Tibial nerve (tissue), 4 donors: ENCODE measurements at places on chromosomes 11 and 22.

GRCh38 chr11:83773950-83774880 lies 488.0 kb upstream of the CCDC90B start:
- H3K27me3 ChIP-seq: no peaks in the 10 kb centered on the region
- H3K27ac ChIP-seq: no peak overlapping the region
- no peak for DNase-seq
- H3K4me1 ChIP-seq: no peaks in the 10 kb centered on the region

GRCh38 chr11:8110396-8110795 lies 29.4 kb downstream of the TUB start:
- no peak overlapping the region for H3K4me3 ChIP-seq
- no peaks in the 10 kb centered on the region for H3K27me3 ChIP-seq
- H3K27ac ChIP-seq: no peak overlapping the region
- H3K4me1 ChIP-seq: no peaks in the 10 kb centered on the region
- peaks cover 25% of the 10 kb centered on the region for H3K36me3 ChIP-seq

DNA sequence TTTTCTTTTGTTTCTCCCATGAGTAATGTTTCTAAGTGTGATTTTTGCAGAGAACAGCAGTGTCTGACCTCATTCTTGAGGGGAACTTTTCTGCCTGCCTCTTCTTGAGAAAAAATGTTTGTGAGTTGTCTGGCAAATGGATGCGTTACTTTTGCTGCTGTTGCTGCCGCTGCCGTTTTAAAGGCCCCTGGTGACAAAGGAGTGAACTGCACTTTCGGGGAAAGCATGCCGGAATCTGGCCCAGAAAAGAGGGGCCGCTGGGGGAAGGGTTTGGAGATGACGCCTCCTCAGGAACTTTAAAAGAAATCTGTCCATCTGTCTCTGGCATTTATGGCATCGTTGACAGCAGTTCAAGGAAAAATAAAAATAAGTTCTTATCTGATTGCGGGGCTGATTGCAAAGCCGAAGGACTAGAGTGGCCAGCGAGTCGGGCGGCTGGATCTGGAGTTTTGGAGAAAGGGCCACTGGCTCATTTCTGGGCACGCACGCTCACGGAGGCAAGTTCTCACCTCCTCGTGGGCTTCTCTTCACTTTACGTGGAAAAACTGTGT lies 16.5 kb downstream of the ZBTB16 start:
- H3K4me1 ChIP-seq: peaks cover 100% of the 10 kb centered on the region
- no peak overlapping the region for H3K27ac ChIP-seq
- H3K36me3 ChIP-seq: no peaks in the 10 kb centered on the region
- DNase-seq: no peak
- H3K4me3 ChIP-seq: peak overlapping the region; percentile 12

GRCh38 chr22:22755778-22756100 lies 111.3 kb downstream of the GGTLC2 start:
- H3K36me3 ChIP-seq: no peaks in the 10 kb centered on the region
- no peak for DNase-seq

GRCh38 chr11:70201882-70202861 lies 924 bp upstream of the FADD start:
- DNase-seq: no peak
- H3K4me1 ChIP-seq: peaks cover 30% of the 10 kb centered on the region
- H3K27me3 ChIP-seq: no peaks in the 10 kb centered on the region
- H3K27ac ChIP-seq: peak overlapping the region; percentile 90
- H3K4me3 ChIP-seq: peak overlapping the region; percentile 85
- peaks cover 7% of the 10 kb centered on the region for H3K36me3 ChIP-seq

- no peak for DNase-seq
- no peak overlapping the region for H3K4me3 ChIP-seq
- H3K27me3 ChIP-seq: no peaks in the 10 kb centered on the region
- peaks cover 4% of the 10 kb centered on the region for H3K4me1 ChIP-seq
These were observed 11.1 kb downstream of the TSSC4 start for GRCh38 chr11:2411446-2412305.

DNA sequence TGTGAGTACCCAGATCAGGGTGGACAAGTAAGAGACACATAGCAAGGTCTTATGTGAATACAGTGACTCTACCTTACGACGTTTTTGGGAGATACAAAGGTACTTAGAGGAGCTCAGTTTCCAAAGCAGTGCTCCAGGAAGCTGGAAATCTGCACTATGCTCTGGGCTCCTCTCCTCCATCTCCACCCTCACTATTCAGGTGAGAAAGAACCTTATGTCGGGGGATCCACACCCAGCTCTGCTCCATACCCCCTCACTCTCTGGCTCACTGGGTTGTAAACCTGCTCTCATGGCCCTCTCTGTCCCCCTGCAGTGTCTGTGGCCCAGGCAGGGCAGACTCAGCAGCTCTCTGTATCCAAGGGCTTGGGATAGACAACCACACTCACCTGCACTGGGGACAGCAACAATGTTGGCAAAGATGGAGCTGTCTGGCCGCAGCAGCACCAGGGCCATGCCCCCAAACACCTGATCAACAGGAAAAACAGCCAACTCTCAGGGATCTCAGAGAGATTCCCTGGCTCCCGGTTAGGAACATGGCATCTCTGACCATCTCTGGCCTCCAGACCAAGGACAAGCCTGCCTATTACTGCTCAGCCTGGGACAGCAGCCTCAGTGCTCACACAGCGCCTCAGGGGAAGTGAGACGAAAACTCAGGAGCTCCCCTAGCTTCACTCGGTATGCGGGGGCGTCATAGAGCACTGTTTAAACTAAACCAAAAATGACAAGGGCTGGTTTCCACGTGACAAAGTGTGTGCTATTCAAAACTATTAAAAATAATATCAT lies 60.9 kb upstream of the TOP3B start:
- no peaks in the 10 kb centered on the region for H3K27me3 ChIP-seq
- no peak overlapping the region for H3K27ac ChIP-seq
- no peaks in the 10 kb centered on the region for H3K36me3 ChIP-seq
- DNase-seq: no peak

DNA sequence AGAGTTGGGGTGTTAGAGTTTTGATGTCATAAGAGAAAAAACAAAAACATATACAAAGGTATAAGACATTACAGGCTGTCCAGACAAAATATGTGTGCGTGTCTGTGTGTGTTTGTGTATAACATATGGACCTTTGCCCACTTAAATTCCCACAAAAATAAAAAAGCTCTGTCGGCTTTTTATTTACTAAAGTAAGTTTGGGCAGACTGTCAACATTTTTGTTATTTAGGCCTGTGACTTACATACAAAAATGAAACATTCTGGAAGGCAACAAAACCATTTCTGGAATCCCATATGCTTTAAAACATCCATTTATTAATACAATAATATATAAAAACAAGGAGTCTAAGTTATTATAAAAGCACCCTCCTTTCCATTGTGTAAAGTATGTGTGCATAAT lies 960.1 kb upstream of the FAT3 start:
- no peak for DNase-seq
- H3K4me1 ChIP-seq: no peaks in the 10 kb centered on the region
- H3K36me3 ChIP-seq: no peaks in the 10 kb centered on the region

GRCh38 chr11:127273593-127274327 lies 273.2 kb upstream of the KIRREL3 start:
- no peak for DNase-seq
- no peaks in the 10 kb centered on the region for H3K4me1 ChIP-seq
- no peak overlapping the region for H3K4me3 ChIP-seq
- H3K36me3 ChIP-seq: no peaks in the 10 kb centered on the region
- H3K27me3 ChIP-seq: no peaks in the 10 kb centered on the region

DNA sequence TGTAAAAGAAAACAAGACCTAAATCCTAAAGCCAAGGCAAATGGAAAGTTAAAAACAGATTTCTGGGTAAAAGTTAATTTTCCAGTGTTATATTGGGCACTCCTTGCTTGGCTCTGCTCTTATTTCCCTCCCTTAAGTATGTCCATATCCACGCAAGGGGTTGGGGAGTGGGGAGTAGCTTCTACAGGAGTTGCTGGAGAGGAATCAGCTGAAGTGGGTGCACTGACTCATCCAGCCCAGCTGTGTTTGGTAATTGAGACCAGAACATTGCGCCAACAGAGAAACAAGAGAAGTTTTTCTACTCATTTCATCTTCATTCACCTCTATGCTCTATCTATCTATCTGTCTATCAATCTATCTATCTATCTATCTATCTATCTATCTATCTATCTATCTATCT lies 298.4 kb upstream of the PDGFD start:
- H3K4me3 ChIP-seq: no peak overlapping the region
- no peak overlapping the region for H3K27ac ChIP-seq
- H3K4me1 ChIP-seq: no peaks in the 10 kb centered on the region
- no peaks in the 10 kb centered on the region for H3K27me3 ChIP-seq
- H3K36me3 ChIP-seq: no peaks in the 10 kb centered on the region

DNA sequence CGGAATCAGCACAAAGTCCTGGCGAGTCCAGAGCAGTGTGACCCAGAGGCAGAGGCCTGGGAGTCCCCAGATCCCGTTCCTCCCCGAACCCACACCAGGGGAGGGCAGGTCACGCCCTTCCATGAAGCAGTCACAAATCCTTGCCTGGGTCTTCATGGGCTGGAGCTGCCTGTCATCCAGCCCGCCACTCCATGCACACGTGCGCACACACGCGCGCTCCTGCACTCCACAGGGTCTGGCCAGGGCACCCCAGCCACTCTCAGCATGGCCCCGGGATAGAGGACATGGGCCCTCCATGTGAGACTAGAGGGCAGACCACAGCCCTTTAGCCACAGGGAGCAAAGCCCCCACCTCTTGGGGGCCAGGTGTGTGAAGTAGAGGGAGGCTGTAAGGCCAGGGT lies 5.7 kb upstream of the TNFRSF13C start:
- H3K4me1 ChIP-seq: no peaks in the 10 kb centered on the region
- DNase-seq: no peak
- no peaks in the 10 kb centered on the region for H3K27me3 ChIP-seq
- no peaks in the 10 kb centered on the region for H3K36me3 ChIP-seq
- H3K27ac ChIP-seq: no peak overlapping the region

GRCh38 chr11:13983081-13983751 lies 20.7 kb downstream of the SPON1 start:
- DNase-seq: no peak
- H3K27ac ChIP-seq: no peak overlapping the region
- no peak overlapping the region for H3K4me3 ChIP-seq
- no peaks in the 10 kb centered on the region for H3K4me1 ChIP-seq
- no peaks in the 10 kb centered on the region for H3K27me3 ChIP-seq

GRCh38 chr22:50529897-50530579 lies at the start of gene TYMP:
Gene TYMP (minus strand): TSS chr22:50530012. CDS start chr22:50529709, 303 bp downstream.
- no peaks in the 10 kb centered on the region for H3K36me3 ChIP-seq
- H3K4me1 ChIP-seq: peaks cover 33% of the 10 kb centered on the region
- peak; percentile 55 for DNase-seq
- peak within 1 kb of the TSS; percentile 56 for H3K27ac ChIP-seq
- H3K4me3 ChIP-seq: peak within 1 kb of the TSS; percentile 60

DNA sequence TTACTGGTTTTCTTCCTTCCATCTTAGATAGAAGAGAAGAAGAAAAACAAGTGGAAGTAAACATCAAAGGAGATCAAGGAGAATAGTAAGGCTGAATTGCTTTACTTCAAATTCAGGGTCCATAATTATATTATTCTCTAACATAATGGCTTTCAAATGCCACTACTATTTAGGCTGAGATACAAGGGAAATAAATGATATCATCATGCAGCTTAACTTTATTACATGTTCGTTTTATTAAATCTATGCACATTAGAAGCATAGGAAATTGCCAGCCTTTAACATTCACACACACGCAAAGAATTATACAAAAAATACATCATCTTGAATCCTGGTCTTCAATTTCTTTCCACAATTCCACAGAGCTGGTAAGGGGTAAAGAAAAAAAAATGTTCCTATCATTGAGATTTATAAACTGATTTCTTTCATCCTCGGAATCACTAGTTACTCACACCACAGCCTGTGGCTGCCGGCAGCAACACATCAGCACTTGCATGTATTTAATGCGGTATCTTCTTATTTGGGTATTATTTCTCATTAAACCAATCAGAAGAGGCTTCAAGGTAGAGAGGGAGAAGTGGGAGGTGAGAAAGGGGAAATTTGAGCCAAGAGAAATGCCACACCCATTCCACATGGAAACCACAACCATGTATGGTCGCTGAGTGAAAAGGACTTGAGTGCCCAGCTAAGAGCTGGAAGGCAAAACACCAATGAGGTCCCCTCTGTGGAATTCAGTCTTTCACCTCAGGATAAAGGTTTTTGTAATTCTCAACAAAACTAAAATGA lies 26.3 kb downstream of the SYTL2 start:
- H3K27me3 ChIP-seq: no peaks in the 10 kb centered on the region
- no peak overlapping the region for H3K27ac ChIP-seq
- no peak for DNase-seq
- no peaks in the 10 kb centered on the region for H3K36me3 ChIP-seq

DNA sequence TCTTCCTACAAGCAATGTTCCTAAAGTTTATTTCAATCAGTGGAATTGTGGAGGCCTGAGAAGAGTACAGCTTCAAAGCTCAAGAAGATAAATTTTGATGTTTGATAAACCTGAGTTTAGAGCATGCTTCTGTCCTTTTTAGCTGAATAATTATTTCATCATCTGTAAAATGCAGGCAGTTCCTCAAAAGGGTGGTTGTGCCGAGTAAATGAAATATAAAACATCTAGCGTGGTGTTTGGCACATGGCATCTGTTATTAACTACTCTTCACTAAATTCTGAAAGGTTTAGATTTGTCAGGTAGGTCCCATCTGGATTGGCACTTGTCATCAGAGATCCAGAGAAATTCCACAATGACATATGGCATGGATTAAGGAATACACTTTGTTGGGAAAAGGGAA lies 155.1 kb downstream of the DDX10 start:
- H3K4me3 ChIP-seq: no peak overlapping the region
- H3K4me1 ChIP-seq: no peaks in the 10 kb centered on the region
- no peaks in the 10 kb centered on the region for H3K36me3 ChIP-seq
- no peak for DNase-seq

GRCh38 chr11:69241075-69241740 lies 52.7 kb upstream of the MYEOV start:
- H3K4me3 ChIP-seq: no peak overlapping the region
- no peak overlapping the region for H3K27ac ChIP-seq
- no peaks in the 10 kb centered on the region for H3K4me1 ChIP-seq
- H3K36me3 ChIP-seq: no peaks in the 10 kb centered on the region
- no peaks in the 10 kb centered on the region for H3K27me3 ChIP-seq

DNA sequence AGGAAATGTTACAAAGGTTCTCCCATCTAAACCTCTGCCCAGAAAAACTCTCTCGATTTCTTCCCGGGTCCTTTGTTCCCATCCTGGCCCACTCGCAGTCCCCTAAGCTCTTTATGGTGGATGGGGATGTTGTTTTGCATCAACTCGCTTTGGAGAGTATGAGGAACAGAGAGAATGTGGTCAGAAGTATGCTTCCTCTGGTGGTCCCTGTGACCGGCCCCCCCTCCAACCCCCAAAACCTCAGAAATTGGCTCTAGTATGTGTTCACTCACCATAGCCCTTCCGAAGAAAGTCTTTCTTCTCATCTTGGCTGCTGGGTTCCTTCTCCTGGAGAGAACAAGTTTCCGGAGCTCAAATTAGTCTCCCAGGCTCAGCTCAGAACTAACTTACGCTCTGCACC lies 54.4 kb downstream of the GRAMD1B start:
- H3K27ac ChIP-seq: no peak overlapping the region
- DNase-seq: no peak
- H3K27me3 ChIP-seq: no peaks in the 10 kb centered on the region
- H3K4me1 ChIP-seq: no peaks in the 10 kb centered on the region
- no peak overlapping the region for H3K4me3 ChIP-seq
